Activated naive CD4-positive, alpha-beta T cell treated with anti-CD3 and anti-CD28 coated beads for 36 hours (primary cell): ENCODE measurements at places on chromosomes 12 and 14.
A peak's percentile ranks its signal among the peaks of the same experiment; 100 is the strongest.

DNA sequence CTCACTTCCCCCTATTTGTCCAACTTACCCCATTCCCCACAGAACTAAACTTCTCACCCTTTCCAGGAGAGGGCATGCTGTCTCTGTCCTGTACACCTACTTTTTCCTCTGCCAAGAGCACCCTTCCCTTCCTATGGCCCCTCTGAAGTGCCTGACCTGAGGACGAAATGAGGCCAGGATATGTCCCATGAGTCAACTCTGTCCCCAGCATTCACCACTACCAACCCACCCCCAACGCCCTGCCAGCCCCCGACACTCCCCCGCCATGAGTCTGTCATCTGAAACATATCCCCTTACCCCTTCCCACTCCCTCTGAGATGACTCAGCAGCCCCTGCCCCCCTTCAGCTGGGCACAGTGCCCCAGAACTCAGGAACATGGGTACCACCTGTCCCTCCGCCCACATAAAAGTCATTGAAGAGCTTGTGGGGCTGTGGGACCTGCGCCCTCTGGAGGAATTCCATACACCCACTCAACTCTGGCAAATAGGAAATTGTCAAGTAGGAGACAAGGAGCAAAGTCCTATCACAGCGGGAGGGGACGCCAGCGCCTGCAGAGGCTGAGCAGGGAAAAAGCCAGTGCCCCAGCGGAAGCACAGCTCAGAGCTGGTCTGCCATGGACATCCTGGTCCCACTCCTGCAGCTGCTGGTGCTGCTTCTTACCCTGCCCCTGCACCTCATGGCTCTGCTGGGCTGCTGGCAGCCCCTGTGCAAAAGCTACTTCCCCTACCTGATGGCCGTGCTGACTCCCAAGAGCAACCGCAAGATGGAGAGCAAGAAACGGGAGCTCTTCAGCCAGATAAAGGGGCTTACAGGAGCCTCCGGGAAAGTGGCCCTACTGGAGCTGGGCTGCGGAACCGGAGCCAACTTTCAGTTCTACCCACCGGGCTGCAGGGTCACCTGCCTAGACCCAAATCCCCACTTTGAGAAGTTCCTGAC lies 26.3 kb downstream of the ITGA7 start:
- DNase-seq, result no peak

GRCh38 chr14:76812093-76812421 lies 625 bp downstream of the ANGEL1 start:
- DNase-seq, result peak; percentile 17

- DNase-seq, result peak; percentile 66
Observed at GRCh38 chr14:87888136-87888999, 104.6 kb downstream of the GALC start.

DNA sequence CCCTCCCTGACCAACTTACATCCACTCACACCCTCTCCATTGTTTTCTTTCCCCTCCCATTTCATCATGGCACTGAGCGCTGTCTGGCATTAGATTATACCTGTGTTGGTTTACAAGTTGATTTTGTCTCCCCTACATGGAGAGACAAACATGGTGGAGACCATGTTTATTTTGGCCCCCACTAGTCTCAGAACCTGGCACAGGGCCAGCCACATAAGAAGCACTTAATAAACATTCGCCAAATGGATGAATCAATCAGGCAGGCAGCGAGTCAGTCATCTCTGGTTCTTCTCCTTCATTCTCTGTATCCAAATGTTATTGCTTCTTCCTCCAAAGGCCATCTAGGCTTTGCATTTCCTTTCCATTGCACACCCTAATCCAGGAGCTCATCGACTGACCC lies 177.4 kb downstream of the DPF3 start:
- no peak for DNase-seq

GRCh38 chr12:125518074-125518473 lies 452.8 kb downstream of the AACS start:
- DNase-seq, result no peak

GRCh38 chr12:34396006-34396860 lies 373.9 kb downstream of the ALG10 start:
- peak; percentile 1 for DNase-seq

GRCh38 chr14:70788898-70789297 lies 20.4 kb downstream of the MAP3K9 start:
- no peak for DNase-seq

DNA sequence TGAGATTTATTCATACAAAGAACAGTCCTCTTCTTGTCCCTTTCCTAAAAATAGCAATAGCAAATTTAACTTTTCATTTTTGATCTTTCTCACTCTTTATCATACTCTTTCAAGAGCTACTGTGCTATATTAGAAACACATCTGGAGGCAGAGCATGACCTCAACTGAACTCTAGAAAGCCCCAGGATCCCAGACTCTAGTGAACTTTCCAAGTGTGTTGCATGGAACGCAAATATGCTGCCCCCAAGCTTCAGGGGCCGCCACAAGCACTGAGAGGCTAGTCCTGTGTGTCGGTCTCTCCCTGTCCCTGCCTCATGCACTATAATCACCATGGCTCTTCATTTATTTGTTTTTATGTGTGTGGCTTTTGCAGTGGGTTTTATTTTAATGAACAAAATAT lies 38.7 kb upstream of the ZNF641 start:
- no peak for DNase-seq

GRCh38 chr12:46402451-46402850 lies 29.9 kb upstream of the SLC38A2 start:
- DNase-seq, result no peak

- no peak for DNase-seq
Observed at GRCh38 chr12:105733579-105733978, 403.1 kb downstream of the C12orf75 start.

DNA sequence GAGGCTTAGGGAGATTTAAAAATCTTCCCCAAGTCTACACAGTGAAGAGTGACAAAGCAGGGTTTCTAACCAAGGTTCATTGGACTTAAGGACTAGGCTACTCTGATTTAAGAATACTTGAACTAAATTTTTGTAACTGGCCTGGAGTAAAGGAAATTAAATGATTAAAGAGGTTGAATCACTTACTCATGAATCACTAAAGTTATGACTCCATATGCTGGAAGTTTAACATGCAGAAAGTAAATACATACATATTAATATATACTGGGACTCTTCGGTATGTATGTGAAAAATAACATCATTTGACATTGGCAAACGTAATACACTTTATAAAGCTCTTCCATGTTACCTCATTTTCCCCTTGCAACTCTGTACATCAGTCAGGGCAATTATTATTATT lies 322.9 kb downstream of the KCNH5 start:
- DNase-seq, result no peak

GRCh38 chr12:39065455-39065854 lies 160.1 kb upstream of the CPNE8 start:
- no peak for DNase-seq

GRCh38 chr12:89893972-89894706 lies 185.5 kb upstream of the ATP2B1 start:
- DNase-seq, result no peak

GRCh38 chr12:102374190-102374589 lies 106.2 kb downstream of the IGF1 start:
- DNase-seq, result no peak

GRCh38 chr12:91991399-91992187 lies 154.1 kb downstream of the BTG1 start:
- no peak for DNase-seq

DNA sequence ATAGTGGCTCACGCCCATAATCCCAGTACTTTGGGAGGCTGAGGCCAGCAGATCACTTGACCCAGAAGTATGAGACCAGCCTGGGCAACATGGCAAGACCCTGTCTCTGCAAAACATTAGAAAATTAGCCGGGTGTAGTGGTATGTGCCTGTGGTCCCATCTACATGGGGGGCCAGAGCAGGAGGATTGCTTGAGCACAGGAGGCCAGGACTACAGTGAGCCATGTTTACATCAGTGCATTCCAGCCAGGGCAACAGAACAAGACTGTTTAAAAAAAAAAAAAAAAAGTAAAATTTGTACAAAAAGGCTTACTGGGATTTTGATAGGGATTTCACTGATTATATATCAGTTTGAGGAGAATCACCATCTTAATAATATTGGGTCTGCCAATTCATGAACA lies 7.8 kb downstream of the HCFC2 start:
- no peak for DNase-seq

GRCh38 chr12:16833376-16834015 lies 227.5 kb upstream of the LMO3 start:
- no peak for DNase-seq

DNA sequence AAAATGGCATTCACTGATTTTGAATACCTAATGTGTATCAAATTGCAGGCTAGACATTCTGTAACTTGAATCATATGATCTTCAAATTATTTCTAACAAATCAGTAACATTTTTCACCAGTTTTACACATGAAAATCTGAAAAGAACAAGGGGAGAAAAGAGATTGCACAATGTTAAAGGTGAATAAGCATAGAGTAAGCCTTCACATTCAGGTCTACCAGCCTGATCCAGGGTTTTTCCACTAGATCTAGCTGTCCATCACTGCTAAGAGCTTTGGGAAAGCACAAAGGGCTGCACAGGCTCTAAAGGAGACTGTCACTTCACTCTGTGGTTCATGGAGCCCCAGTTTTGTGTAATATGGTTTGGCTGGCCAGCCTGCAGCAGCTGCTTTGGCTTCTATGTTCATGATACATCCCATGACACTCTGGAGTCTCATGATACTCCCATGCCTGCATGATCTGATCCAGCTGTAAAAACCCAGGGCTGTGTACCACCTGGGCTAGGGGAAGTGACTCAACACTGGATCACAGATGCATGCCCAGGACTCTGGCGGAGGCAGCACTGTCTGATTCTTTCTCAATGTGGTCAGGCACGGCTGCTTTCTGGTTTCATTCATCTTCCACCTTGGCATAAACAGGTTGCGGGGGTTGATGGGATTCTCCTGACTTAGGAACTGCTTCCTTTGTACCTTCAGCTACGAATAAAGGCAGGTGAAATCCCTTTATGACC lies 859.7 kb downstream of the GALC start:
- no peak for DNase-seq

DNA sequence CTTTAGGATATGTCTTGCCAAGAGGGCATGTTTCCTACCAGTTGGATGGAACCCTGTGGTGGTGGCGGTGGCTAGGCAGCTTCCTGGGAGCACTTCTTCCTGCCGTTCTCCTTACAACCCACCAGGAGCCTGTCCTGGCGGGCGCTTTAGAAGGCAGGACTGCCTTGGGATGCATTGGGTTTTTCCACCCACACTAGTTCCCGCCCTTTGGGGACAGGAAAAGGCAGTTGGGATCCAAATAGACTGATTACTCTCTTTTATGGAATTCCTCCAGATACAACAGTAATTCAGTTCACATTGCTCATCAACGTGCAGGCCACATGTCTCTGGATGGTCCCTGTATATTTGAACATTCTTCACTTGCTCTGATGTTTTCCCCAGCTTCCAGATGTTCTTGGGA lies 305.7 kb upstream of the SSTR1 start:
- no peak for DNase-seq

DNA sequence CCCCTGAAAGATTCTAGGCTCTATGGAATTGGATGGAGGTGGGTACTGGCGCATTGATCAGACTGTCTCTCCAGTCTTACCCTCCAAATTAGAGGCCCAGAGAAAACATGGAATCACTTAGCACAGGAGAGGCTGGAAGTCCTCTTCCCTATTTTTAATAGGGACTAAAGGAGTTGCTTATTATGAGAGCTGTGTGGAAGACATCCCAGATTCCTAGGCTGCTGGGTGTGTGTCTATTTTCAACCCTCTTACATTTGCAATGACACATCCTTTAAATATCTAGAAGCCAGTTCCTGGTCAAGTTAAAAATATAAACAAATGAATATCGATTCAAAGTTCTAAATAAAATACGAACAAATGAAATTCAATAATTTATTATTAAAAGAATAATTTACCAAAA lies 58.3 kb upstream of the ARID2 start:
- DNase-seq, result no peak

DNA sequence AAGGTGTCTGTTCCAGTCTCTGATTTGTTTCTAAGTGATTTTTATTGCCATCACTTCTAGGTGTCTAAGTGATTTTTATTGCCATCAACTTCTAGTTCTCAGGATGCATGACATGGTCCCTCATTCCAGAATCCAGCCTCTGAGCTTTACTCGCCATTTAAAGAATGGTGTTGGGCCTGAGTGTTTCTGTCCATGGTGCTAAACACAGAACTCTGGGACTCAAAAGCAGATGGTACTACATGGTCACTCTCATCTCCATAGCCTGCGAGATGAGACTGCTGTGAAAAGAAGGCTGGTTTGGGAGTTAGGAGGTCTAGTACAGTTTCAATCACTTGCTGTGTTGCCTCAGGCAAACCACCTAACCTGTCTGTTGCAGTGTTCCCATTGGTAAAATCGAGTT lies 276.6 kb downstream of the NRXN3 start:
- no peak for DNase-seq

- no peak for DNase-seq
Observed at GRCh38 chr14:98701377-98701776, 570.6 kb downstream of the BCL11B start.

DNA sequence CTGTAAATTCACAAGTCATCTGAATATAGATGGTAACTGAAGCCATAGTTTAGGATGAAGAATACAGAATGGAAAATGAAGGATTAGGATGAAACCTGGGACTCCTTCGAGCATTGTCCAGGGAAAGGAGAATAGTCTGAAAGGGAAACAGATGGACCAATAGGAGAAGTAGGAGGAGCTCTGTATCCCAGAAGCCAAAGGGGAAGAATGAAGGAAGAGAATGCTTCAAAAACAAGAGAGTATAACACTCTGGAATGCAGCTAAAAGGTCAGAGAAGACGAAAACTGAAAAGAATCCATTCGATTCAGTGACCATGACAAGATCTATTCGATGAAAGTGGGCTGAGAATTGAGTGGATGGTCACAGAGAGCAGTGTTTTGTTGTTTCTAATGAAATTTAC lies 1.0 kb downstream of the GMFB start:
- DNase-seq, result no peak

- DNase-seq, result no peak
Observed at GRCh38 chr12:220491-220890, 6.5 kb upstream of the SLC6A12 start.

GRCh38 chr12:57370696-57371095 lies 60.1 kb downstream of the R3HDM2 start:
- DNase-seq, result no peak
